ENCODE measurements at places on chromosomes 13 and 19. TPM values are rescaled to one million over a fixed set of nuclear protein-coding genes. Genes with fewer than 3 reads are reported as not detected.

Gene ZNF66
- total RNA-seq: 22.8 TPM

Gene C13orf46
- total RNA-seq: 0.16 TPM

Gene CABP5
- not detected for total RNA-seq

Gene ZNF225
- total RNA-seq: 13.1 TPM

Gene KIR2DL3
- not detected for total RNA-seq

Gene GRIN2D
- total RNA-seq: 2.5 TPM

Gene CGB3
- total RNA-seq: not detected

Gene TNNT1
- total RNA-seq: not detected

Gene CCDC169
- 2.7 TPM for total RNA-seq

Gene SOHLH2
- 0.31 TPM for total RNA-seq

Gene CGB8
- not detected for total RNA-seq

Gene DCT
- total RNA-seq: 0.47 TPM

All from occipital lobe (tissue), 3 donors.